Head of caudate nucleus (tissue), 42 donors: ENCODE measurements at places on chromosomes 5 and 9.
A peak's percentile ranks its signal among the peaks of the same experiment; 100 is the strongest.

GRCh38 chr9:106038266-106039001 is 344.1 kb downstream of the TMEM38B start:
- DNase-seq, result no peak

DNA sequence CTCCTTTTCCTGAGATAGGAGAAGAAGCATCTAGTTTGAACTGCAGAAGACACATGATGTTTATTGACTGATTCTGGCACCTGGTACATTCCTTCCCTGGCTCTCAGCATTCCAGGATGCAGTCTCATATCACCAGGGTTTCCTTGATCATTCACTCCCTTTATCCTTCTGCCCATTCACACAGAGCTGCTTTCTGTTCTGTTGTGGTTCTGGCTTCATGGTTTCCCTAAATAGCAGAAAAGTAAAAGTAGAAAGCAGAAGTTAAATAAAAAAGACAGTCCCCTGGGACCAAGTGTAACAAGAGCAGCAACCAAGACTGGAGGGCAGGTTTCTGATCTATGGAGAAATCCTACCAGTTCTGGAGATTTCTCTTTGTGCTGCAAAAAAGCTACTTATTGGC is 3.2 kb downstream of the IFNA8 start:
- DNase-seq, result no peak

DNA sequence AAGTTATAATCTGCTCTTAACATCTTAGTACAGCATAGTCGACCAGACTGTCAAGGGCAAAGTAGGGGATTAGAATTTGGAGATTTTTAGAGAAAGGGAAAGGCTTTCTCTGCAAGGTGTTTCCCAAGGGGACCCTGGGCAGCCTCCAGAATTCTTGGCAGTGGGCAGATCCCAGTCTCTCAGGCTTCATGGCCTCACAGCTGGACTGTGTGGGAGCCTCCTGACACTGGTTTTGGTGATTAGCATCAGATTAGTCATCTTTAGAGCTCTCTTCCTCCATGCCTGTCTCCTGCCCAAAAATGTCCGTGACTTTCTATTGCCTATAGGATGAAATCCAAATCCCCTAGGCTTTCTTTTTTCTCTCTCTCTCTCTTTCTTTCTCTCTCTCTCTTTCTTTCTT is 370.7 kb downstream of the ZSWIM6 start:
- DNase-seq, result no peak

- peak; percentile 66 for DNase-seq
Observed at GRCh38 chr5:14445576-14446290, 135.9 kb upstream of the OTULINL start.

- no peak for DNase-seq
Observed at GRCh38 chr9:18229992-18230676, 243.8 kb upstream of the ADAMTSL1 start.

DNA sequence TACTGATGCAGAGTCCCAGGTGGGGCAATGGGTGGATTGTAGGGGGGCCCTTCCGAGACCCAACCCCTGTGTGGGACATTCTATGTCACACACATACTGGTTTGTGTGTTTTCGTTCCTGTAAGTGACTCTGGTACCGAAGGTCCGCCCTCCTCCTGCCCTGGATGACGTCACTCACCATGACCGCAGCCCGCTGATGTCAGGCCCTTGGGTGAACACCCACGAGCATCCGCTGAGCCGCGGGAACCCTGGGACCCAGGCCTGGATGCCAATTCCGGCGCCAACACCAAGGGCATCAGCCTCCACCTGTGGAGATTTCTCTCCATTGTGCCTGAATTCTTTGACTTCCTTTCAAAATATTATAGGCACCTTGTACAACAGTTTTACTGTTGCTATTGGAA is 184.3 kb downstream of the MTRR start:
- no peak for DNase-seq

GRCh38 chr5:132066871-132067270 is 6.4 kb downstream of the IL3 start:
- DNase-seq, result no peak

GRCh38 chr9:136154943-136155342 is 36.3 kb upstream of the TMEM250 start:
- no peak for DNase-seq

GRCh38 chr5:68845131-68845530 is 248.7 kb upstream of the SLC30A5 start:
- DNase-seq, result no peak

GRCh38 chr9:98944057-98944733 is 488 bp downstream of the COL15A1 start:
- peak; percentile 18 for DNase-seq
